ENCODE measurements at places on chromosomes 13 and 19.

GRCh38 chr19:19600793-19601330, 17.6 kb downstream of the PBX4 start:
- no peak for DNase-seq

DNA sequence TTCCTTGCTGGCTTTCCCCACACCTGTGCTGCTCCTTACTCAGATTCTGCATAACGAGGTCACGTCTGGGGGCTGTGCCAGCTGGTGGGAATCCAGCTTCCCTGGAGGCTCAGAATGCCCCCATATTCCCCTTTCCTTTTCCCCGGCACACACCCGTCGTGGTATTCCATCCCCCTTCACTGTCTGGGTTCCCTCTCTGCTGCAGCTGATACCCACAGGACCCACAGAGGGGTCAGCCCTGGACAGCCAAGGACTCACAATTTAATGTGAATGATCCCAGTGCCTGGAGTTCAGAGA, 4.2 kb upstream of the MYH14 start:
- DNase-seq: no peak

GRCh38 chr13:111171629-111172028, 56.5 kb downstream of the ARHGEF7 start:
- DNase-seq: no peak

DNA sequence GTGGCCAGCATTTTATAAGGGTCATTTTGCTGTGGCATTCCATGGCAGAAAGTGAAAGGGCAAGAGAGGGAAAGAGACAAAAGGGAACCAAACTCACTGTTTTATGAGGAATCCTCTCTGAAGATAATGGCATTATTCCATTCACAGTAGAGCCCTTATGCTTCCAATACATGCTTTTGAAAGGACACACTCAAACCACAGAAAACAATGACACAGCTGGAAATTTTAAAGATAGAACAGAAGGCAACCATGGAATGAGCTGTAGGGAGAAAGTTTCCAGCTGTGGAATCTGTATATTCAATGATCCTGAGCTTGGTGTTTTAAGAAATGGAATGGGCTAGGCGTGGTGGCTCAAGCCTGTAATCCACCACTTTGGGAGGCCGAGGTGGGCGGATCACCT, 677.4 kb downstream of the SLITRK1 start:
- no peak for DNase-seq

DNA sequence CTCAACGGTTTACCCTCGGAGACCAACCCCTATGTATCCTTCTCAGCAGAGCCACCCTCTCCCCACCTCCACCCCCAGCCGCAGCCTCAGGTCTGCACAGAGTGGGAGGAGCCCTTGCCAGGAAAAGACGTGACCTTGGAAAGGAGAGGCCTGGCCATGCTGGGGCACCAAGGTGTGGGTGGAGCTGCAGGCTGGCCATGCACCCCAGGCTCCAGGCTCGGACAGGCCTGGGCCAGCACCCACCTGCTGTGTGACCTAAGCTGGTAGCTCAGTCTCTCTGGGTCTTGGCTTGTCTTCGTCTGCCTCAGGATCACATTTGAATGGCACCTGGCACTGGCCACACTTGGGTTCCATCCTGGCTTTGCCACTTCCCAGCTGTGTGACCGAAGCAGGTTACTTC, 29.5 kb downstream of the CCDC8 start:
- no peak for DNase-seq

- DNase-seq: no peak
Observed at GRCh38 chr19:369876-370275, 25.3 kb upstream of the MIER2 start.

DNA sequence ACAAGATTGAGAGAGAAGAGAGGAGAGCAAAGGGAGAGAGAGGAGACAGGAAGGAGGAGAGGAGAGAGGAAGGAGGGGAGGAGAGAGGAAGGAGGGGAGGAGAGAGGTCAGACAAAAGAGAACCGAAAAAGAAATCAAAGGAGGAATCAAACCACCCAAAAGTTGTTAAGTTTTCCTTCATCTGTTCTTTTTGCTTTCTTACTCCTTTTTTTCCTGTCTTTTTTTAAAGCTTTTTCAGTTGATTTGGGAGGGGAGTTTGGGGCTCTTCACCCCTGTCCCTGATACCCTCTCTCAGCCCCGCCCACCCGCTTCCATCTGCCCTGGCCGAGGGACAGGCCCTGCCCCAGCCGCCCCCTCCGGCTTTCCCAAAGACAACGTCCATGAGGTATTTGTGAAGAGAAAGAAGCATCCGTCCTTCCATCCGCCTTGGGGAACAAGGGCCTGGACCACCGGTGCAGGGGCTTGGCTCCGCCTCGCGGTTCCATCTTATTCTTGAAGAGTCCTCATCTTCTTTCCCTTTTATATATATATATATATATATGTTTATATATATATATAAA, 13.3 kb downstream of the ZNF574 start:
- no peak for DNase-seq

DNA sequence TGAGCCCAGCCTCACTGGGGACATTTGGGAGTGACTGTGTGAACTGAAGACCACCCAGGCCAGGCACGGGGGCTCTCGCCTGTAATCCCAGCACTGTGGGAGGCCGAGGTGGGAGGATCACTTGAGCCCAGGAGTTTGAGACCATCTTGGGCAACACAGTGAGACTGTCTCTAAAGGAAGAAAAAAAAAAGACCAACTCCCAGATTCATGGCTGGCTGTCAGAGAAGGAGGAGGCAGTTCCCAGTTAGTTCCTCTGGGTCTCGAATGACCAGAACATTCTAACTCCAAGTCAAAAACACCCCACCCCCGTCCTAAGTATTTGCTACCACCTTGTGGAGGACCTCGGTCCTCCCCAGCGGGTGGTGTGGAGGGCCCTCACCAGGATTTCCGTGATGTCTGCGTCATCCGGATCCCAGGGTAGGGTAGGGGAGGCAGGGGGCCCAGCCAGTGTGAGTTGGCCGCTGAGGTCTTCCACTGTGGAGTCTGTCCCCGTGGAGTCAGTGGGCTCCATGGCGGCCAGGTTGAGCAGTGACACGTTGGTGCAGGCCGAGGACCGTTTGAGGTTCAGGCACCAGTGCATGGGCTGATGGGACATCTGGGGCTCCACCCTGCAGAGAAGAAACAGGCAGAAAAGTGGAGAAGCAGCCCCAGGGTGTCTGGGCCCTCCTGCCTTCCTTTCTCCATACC, 1.3 kb downstream of the TSKS start:
- no peak for DNase-seq

- DNase-seq: no peak
Observed at GRCh38 chr19:53877361-53877766, 4.6 kb upstream of the PRKCG start.

- DNase-seq: no peak
Observed at GRCh38 chr13:74647211-74647610, 513.0 kb upstream of the KLF12 start.

- no peak for DNase-seq
Observed at GRCh38 chr13:80250213-80250810, 90.6 kb downstream of the SPRY2 start.
